ENCODE measurements at places on chromosomes 3 and 15.

DNA sequence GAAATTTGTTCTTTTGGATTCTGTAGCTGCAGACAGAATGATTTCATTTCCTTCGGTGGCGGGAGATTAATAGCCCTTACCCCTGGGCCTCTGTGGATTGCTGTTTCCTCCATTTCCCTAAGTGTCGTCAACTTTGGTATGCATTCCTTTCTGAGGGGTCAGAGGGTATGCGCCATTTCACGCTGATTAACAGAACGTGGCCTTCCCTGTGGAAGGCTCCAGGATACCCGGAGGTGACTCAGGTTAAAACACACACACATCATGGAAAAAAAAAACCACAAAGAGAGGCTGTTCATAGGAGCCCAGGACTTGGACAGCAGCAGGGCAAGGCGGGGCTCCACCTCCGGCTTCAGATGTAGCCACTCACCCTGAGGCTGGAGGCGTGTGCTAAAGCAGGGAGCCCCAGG lies 51.9 kb downstream of the EPHB1 start:
- DNase-seq = no peak

DNA sequence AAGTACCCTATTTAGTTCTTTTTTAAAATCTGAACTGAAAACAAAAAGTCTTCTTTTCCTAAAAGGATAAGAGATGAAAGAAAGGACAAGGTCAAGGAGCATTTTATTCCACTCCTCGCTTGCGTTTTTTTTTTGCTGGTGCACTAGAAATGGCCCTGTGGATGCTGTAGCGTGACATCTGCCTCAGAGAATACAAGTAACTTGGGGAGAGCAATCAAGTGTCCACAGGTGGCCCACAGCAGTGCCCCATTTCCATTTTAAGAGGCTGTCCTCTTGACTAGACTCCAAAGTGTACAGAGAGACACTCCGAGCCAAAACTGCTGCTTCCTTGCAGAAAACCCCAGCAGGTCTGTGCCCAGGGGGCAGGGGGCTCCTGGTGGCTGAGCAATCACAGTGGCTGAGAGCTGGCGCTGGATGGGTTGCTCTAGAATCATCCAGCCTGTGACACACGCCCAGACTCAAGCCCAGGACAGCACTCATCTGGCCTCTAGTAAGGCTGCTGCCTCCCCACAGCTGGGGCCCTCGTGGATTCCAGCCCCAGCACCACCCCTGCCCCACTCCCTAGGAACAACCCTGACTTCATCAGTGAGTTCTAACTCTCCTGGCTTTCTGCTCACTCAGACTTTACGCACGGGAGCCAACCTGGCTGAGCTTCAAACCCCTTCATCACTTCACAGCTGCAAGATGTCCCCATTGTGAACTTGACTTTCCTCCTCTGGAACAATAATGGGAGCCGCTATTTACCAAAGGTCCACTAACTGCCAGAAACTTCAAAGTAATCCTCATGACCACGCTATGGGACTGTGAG lies 71.1 kb upstream of the SPATA12 start:
- no peak for DNase-seq

DNA sequence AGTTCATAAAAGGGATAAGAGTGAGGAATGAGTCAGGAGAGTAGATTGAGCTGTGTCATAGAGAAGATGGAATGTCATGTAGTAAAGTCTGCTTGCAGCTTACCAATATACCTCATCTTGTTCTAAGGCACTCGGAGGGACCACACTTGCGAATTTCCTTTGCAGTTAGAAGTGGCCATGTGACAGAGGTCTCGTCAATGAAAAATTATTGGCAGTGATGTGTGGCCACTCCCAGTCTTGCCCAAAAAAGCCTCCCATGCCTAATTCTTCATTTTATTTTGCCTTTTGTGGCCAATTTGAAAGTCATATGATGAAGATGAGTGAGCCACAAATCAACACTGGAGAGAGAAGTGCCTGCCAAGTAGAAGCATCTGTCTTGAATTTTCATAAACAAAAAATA lies 465.6 kb upstream of the ZNF385D start:
- no peak for DNase-seq

- no peak for DNase-seq
Observed at GRCh38 chr3:195198426-195199346, 72.3 kb downstream of the XXYLT1 start.

DNA sequence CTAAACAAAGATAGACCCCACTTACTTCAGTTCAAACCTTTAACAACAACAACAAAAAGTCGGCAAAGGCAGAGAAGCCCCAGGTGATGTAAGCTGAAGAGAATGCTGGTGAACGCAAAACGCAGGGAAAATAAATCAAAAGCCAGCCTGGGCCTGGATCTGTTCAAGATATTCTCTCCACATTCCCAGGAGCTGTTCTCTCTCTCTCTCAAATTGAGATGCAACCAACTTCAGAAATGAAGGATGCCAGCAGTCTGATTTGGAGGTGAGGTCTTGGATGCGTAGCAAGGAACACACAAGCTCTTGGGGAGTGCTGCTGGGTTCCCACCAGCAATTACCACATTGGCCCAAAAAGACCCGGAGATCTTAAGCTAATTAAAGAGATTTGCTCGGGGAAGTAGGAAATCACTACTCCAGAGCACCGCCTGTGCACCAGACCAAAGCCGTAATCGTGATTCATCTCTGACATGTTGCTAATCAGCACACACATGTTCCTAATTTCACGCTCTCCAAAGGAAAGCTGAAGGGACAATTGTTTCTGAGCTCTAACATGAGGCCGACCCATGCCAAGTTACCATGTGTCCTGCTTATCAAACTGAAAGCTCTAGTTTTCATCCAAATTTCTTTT lies 37.1 kb downstream of the IL17RD start:
- no peak for DNase-seq

DNA sequence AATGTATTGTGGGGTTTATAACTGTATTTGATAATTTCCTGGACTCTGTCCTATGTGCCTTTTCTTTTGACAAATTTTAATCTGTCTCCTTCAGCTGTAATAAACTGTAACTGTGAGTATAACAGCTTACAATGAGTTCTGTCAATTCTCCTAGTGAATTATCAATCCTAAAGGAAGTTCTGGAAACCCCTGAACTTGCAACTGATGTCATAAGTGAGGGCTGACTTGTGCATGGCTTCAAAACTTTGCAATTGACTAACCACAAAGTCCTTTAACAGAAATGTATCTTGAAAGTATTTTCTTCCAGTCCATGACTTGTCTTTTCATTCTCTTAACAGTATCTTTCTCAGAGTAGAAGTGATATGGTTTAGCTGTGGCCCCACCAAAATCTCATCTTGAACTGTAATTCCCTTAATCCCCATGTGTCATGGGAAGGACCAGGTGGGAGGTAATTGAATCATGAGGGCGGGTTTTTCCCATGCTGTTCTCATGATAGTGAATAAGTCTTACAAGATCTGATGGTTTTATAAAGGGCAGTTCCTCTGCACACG lies 108.3 kb downstream of the TFDP2 start:
- no peak for DNase-seq

DNA sequence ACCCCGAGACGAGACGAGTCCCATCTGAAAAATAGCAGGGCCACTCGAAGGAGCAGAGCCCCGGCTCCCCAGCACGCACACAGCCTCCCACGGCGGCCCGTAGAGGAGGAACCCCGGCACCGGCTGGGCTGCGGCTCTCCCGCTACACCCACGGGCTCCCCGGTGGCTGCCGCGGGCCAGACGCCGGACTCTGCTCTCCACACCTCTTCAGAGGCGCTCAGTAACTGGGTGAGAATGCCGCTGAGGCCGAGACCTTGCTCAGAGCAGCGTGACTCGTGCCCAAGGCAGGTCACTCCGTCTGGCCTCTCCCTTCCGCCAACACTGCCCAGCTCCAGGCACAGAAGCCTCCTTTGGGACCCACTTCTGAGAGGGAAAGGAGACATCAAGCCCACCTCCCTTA lies 34.4 kb downstream of the TNK2 start:
- DNase-seq = no peak

DNA sequence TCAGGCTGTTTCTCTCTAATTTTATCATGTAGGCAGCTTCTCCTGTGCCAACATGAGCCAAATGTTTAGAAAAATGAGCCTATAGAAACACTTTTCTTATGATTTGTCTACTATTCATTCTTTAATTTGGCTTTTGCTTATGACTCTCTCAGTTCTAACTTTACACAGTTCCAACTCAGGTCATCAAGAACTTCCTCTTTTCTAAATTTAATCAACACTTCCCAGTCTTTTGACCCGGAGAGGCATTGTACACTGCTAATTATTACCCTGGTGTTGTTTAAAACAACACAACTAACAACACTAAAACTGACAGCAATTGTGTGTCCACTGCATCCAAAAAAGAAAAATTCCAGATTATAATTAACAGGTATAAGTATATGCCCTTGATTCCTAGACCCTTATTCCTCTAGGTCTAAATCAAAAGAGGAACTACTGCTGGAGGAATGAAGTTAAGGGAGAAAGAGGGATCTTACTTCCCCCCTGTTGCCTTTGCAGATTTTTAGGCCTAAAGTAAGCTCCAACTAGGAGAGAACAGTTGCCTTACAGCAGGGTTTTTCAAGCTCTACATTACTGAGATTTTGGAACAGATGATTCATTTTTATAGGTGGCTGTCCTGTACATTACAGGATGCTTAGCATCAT lies 332.2 kb upstream of the GOLIM4 start:
- no peak for DNase-seq

DNA sequence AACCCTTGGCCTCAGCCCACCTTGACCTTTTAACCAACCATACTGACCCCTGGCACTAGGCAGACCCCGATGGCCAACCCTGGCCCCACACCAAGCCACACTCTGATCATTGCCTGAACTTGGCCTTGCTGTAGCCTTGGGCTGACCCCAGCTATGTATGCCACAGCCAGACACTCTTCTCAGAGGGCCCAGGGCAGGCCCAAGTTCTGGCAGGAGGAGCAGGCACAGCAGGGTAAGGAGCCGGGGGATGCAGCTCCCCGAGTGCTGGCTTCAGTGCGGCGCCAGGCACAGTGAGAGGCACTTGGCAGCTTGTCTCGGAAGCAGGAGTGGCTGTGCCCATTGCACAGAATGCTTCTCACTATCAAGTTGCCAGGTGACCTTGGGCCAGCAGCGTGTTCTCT lies 22.3 kb downstream of the PRR20G start:
- DNase-seq = no peak

- no peak for DNase-seq
Observed at GRCh38 chr3:107589454-107589853, 66.7 kb downstream of the BBX start.

DNA sequence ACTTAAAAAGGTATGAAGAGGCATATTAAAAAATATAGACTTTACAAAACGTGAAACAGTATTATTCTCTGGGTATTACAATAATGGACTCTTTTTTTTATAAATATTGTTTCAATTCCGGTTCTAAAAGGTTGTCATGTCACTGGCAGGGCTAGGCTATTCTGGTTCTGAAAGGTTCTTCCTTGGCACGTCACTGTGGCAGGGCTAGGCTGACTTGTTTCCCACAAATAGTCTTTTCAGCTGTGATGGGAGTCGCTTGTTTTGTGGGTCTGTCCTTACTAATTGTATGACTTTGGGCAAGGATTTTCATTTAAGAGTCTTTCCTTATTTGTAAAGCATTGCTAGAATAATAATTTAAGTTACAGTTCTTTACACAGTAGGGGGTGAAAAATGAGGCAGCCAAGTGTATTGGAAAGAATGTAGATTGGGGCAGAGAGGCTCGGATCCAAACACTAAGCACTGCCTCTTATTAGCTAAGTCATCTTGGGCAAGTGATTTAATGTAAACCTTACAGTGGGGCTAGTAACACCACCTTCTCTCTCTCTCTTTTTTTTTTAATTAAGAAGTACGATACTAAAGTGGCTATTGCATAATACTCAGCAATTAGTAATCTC lies 12.4 kb upstream of the MELTF start:
- no peak for DNase-seq

GRCh38 chr3:21067031-21067813 lies 683.8 kb downstream of the ZNF385D start:
- no peak for DNase-seq

- peak; percentile 66 for DNase-seq
Observed at GRCh38 chr3:138417559-138417982, 16.8 kb upstream of the ESYT3 start.

DNA sequence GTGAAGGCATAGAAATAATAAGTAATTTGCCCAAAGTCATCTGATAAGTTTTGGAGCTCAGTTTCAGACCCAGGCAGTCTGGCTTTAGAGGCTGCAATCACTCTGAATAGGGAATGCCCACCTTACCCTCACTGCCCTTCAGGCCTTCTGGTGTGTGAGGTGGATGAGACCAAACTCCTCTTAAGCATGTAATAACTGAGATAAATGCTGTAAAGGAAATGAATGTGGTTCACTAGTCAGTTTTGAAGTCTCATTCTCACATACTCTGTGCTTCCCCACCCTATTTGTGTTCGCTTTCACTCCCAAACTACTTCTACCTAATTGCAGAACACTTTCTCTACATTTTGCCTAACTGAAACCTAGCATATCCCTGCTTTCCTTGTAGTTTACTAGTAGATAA lies 144.1 kb downstream of the FILIP1L start:
- DNase-seq = no peak

- no peak for DNase-seq
Observed at GRCh38 chr3:5463991-5464390, 276.5 kb downstream of the EDEM1 start.

GRCh38 chr3:17939157-17939556 lies 196.7 kb upstream of the TBC1D5 start:
- no peak for DNase-seq

DNA sequence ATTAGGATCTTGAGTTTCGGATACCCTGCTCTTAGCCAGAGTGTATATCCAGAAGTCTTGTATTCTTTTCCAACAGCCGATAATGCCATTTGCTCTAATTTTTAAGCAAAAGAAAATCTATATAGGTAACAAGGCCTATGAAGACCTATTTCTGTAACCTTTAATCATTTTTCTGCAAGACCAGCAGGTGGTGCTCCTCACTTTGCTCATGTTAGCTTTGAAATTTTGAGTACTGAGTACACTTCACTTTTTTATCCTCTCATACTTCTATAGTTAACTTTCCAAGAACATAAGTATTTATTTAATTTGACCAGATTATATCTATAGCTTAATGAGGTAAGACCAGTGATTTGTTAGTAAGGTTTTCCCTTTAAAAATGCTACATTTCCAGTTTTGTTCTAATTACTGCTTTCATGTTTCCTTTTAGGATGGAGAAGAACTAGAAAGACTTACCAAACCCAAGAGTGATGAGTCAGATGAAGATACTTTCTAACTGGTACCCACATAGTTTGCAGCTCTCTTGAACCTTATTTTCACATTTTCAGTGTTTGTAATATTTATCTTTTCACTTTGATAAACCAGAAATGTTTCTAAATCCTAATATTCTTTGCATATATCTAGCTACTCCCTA lies 20.5 kb downstream of the SLC35A5 start:
- no peak for DNase-seq

- no peak for DNase-seq
Observed at GRCh38 chr3:197901626-197902025, 48.4 kb upstream of the RPL35A start.

- peak; percentile 16 for DNase-seq
Observed at GRCh38 chr15:76711351-76711827, 193.8 kb downstream of the SCAPER start.

GRCh38 chr3:147299656-147300055 lies 106.7 kb downstream of the ZIC4 start:
- DNase-seq = no peak

DNA sequence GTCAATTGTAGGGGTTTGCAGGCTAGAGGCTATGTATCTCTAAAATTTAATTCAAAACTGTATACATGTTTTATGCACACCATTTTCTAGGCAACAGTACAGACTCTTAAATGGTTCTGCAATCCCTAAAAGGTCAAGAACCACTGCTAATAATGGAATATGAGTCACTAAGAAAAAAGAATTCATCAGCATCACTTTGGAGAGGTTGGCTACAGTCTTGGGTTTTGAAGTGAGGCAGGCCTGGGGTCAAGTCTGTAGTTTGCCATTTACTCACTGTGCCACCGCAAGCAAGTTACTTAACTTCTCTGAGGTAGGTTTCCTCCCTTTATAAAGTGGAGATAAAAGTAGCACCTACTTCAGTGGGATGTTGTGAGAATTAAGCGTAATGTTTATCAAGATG lies 33.7 kb downstream of the THRB start:
- no peak for DNase-seq

Data from NCI-H526 treated with DMSO at 0.1 percent for 48 hours (cell line).